Activated T-cell treated with anti-CD3 and anti-CD28 coated beads for 1 hour (primary cell): ENCODE measurements at places on chromosomes 2 and 18.
A peak's percentile ranks its signal among the peaks of the same experiment; 100 is the strongest.

- no peak for DNase-seq
These were observed 793.1 kb downstream of the ERBB4 start for GRCh38 chr2:211745295-211746097.

- peak; percentile 85 for DNase-seq
These were observed 17.3 kb upstream of the AGXT start for GRCh38 chr2:240851078-240851991.

GRCh38 chr2:109542384-109542783 is 71.4 kb downstream of the SEPTIN10 start:
- no peak for DNase-seq

DNA sequence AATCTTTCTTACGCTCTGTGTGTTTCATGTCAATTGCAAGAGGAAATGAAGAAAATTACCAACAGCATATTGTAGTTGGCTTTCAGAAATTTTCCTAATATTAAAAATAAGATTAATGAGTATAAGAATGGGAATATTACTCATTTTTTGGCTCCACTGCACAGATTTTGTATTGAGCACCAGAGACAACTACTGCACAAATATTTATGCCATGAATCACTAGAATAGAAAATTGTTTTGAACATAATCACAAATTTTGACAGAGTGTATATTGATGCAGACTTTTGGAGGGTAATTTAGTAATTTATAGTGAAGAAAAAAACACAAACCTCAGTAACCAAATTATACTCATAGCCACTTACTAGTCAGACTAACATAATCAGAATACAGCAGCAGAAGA is 118.3 kb downstream of the DOK6 start:
- no peak for DNase-seq

DNA sequence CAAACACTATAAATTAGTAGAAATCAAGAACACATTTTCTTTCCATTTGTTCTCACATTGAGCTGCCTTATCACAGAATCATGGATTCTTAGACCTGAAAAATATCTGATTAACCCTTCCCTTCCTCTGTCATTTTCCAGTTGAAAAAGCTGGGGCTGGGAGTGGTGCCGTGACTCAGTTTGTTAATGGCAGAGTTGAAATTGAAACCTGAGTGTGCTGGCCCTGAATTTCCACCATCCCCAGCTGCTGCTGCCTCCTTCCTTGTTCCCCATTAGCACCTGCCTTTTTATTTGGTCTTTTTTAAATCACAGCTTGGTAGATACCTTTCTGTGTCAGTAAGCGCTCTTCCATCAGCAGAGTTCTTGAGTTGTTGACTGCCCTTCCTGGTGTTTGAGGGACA is 10.6 kb downstream of the FARP2 start:
- DNase-seq = no peak

DNA sequence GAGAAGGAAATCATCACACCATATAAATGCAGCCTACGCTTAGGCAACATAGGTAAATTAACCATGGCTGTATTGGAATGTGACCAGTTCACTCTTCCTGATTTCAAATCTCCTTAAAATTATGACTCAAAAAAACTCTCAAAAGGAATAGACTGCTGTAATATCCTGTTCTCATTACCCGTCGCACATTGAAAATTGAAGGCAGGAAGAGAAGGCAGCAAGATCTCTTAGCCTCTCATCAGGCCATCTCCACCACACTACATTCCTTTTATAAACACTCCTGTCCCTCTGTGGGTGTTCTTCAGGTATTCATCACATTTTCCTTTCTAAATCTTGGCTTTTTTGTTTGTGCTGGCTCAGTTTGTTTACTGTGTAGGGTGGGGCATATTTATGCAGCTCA is 83.2 kb downstream of the PPP1R1C start:
- DNase-seq = no peak

DNA sequence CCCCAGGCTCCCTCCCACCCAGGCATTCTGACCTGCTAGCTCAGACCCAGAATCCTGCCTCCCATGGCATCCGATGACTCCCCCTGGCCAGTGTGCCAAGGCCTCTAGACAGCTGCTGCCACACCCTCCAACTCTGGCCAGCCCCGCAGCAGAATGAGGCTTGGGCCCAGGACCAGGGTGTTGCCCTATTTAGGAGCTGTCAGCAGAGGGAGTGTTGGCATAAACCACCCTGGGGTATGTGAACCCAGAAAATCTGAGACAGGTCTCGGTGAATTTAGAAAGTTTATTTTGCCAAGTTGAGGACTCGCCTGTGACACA is 134.3 kb downstream of the KLHL29 start:
- no peak for DNase-seq

DNA sequence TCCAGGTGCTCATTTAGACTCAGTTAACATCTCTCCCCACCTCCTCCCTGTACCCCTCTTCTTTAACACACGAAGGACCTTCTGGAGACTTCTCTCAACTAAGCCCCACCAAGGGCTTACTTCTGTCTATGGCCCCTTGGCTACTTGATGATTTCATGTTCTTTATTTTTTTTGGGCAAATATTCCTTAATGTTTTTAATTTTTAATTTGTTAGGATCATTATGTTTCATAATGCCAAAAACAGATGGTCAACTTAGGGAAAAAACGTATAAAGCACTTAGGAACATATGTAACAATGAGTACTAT is 25.9 kb downstream of the IL37 start:
- no peak for DNase-seq

- no peak for DNase-seq
These were observed 351.0 kb downstream of the SS18 start for GRCh38 chr18:25739376-25739775.
